ENCODE measurements at places on chromosomes 11 and 22.

DNA sequence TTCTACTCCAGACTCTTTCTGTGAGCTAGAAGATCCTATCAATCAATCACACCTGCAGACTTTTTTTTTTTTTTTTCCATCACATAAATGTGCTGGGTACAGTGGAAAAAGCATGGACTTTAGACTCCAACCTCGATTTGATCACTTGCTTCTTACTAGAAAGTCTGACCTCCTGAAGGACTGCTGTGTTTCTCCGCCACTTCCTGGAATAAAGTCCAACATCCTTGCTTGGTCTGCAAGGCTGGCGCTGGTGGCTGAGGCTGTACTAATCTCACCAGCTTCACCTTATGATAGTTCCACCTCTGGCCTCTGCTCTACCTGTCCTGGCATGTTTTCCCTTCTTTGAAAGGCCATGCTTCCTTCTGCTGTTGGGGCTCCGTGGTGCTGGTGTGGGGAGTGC lies 60.9 kb upstream of the SESN3 start:
- DNase-seq, result no peak

DNA sequence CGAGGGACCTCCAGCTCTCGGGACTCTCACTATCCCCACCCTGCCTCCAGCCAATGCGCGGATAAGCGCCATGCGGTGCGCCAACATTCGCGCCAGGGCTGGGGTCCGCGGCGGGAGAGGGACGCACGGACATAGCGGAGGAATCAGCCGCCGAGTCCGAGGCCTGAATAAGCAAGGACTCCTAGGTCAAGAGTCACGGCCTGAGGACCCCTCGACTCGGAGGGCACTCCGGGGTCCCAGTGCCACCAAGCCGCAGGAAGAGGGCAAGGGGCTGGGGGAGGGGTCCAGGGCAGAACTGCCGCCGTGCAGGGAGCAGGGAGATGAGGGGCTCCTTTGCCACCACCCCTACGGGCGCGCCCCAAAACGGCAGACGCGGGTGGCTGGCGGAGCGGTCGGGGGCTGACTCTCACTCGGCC lies 552 bp downstream of the DSCAML1 start:
- no peak for DNase-seq

GRCh38 chr11:85863855-85864254 lies 8.7 kb downstream of the CCDC83 start:
- no peak for DNase-seq

GRCh38 chr11:73942010-73942409 lies 8.8 kb upstream of the DNAJB13 start:
- no peak for DNase-seq

DNA sequence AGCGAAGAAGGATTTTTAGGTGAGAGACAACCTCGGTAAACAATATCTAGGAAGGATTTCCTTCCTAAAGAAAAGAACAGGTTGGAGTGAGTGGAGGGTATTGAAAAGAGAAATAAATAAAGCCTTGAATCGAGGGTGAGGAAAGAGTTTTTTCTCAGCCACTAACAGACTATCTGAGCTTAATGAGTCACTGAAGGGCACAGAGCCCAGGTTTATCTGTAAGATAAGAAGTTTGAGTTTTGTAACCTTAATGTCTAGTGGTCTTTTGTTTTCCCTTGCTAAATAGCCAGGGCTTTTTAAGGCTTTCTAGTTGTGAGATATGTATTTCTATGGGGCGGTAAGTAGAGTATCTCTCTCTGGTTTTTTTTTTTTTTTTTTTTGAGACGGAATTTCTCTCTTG lies 394.5 kb upstream of the KIRREL3 start:
- no peak for DNase-seq

DNA sequence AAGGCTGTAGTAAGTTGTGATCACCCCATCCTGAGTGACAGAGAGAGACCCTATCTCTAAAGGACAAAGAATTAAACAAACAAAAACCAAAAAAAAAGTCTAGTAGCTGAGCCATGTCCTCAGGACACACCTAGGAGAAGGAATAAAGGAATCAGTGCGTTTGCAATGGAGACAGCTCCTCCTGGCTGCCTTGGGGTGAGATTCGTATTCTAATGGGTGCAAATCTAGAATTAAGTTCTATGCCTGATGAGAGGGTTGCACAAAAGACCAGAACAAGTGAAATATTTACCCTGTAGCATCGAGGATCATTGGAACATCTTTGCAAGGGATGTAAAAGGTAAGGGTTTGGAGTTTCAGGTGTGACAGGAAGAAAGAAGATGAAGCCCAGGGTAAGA lies 70.3 kb upstream of the BMAL1 start:
- DNase-seq, result no peak
